Activated CD4-positive, CD25-positive, alpha-beta regulatory T cell (primary cell): ENCODE measurements at places on chromosomes 5 and 9.

- DNase-seq, result no peak
Measured at GRCh38 chr5:24598956-24599355, 45.8 kb downstream of the CDH10 start.

DNA sequence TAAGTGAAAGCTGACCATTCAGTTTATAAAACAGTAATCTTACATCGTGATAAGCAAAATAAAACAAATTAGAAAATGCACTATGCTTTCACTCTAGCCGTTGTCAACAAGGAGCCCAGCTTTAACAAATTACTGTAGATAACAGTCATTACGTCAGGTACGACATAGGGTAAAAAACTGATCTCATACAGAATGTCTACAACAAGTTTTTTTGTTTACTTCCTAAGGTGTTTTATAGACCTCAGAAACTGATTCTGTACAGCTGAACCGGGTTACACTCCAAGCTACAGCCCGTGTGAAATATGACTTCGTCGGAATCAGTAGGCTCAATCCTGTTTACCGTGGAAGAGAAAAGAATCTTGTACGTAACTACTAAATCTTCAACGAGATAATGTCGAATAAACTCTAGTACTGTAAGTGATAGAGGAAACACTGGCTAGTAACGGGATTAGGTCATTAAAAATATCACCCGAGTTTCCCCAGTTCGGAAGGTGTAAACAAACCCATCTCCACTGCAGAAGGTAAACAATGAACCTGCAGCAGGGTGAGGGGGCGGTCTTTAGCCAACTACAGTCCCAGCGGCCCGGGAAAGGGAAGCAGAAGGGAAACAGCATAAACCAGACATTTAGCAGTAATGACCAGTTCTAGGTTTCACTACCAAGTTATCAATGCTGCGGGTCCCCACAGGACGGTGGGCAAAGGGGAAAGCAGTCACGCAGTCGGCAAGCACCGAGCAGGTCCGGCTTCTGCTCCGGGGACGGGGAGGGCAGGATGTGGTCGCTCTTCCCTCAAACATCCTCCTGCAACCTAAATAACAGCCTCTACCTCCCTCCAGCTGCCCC, 1.1 kb downstream of the RICTOR start:
- no peak for DNase-seq

DNA sequence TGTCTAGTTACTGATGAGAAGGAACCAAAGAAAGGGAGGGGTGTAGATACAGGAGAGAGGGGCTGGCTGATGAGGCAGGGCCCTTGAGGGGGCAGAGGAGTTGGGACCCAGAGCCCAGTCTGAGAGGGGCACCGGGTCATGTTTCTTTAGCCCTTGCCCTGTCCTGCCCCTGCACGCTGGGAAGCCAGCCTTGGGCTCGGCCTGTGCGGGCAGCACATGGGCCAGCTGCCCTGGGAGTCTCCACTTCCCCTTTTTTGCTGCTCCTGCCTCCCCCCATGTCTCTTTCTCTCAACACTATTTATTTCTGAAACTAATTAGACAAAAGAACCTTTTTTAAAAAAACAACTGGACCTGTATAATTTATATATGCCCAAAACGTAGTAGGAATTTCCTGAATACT, 20.5 kb downstream of the MVB12B start:
- DNase-seq, result no peak

GRCh38 chr9:130459941-130460669, 15.3 kb downstream of the ASS1 start:
- DNase-seq, result no peak

GRCh38 chr5:6469836-6470235, 21.2 kb downstream of the UBE2QL1 start:
- DNase-seq, result no peak
